ENCODE measurements at places on chromosomes 6 and 20.

DNA sequence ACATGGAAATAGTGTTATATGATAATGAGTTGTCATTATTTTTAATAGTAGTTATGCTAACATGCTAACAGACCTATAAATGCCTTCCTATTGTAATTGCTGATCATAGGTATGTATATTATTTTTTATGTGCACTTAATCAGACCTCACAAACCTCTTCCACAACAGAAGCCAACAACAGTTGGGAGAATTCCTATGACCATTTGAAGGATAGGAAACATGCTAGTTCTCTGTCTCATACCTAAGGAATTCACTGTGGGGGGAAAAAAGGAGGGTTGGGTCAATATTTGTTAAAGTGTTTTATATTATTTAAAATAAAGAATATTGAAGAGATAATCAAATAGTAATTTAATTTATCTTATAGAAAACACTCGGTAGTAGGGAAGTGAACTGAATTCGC, 990.9 kb downstream of the EPHA7 start:
- no peak for DNase-seq

DNA sequence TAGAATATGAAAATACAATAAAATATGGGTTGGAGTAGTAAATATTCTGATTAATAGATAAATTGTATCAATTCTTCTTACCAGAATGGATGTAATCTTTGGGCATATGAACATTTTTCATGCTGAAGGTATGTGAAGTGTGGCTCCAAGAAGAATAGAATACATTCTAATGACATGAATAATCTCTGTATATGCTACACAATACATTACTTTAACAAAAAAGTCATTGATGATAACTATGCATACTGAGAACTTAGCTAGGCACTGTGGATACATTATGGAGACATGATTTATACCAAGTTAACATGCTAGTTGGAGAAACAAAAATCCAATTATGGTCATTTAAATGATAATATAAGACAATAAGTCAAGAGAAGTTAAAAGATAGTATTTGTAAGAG, 62.7 kb upstream of the HDAC2 start:
- DNase-seq = no peak

- DNase-seq = no peak
These were observed 171.7 kb upstream of the PDE10A start for GRCh38 chr6:165834613-165835259.

DNA sequence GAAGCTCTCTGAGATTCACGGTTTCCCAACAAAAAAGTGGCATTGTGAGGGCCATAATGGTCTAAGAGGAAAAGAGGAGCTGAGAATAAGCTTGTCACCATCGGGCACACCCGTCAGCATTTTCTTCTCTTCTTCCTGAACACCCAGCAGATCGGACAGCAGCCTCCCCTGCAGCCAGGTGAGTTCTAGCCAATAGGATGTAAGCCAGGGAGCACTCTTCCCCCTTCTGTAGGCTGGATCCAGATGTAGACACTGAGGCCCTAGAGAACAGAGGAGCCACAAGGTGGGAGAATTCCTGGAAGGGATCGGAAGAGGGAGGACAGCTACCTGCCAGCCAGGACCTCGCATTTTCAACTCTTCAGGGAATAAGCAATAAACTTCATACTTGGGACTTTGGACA, 228.0 kb downstream of the SYNDIG1 start:
- DNase-seq = no peak

DNA sequence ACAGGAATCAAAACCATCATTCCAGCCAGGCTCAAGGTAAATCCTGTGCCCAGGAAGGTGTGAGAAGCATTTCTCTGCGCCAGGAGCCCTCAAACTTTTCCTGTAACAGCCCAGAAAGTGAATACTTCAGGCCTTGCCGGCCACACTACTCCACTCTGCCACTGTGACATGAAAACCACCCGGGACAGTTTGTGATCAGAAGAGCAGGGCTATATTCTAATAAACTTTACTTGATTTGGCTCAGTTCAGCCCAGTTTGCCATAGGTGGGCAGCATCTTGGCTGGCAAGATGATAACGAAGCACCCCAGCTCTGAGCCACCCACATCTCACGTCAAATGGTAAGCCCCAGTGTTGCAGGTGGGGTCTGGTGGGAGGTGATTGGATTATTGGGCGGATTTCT, 249.4 kb downstream of the DLL1 start:
- no peak for DNase-seq

GRCh38 chr6:36622901-36623546, 28.9 kb downstream of the SRSF3 start:
- DNase-seq = no peak

DNA sequence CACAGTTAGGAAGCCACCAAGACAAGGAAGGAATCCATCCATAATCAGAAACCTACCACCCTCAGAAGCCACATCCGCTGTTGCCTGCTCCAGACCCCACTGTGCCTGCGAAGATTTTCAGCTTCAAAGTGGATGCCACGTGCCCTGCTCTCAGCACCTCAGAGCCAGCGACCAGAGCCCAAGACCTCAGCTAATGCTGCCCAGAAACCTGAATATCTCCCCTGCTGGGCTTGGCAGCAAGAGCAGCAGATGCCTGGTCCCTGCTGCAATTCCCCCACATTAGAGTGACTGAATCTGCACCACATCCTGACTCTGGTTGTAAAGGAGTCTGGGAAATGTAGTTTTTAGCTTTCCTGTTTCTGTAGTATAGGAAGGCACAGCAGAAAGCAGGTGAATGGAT, 10.7 kb upstream of the ULBP3 start:
- no peak for DNase-seq

- peak; percentile 7 for DNase-seq
These were observed 219.3 kb downstream of the ARHGAP18 start for GRCh38 chr6:129490521-129491255.

- DNase-seq = no peak
These were observed 105.7 kb upstream of the KCNK16 start for GRCh38 chr6:39428152-39428551.

GRCh38 chr20:33948480-33948879, 45.2 kb upstream of the RALY start:
- DNase-seq = no peak

DNA sequence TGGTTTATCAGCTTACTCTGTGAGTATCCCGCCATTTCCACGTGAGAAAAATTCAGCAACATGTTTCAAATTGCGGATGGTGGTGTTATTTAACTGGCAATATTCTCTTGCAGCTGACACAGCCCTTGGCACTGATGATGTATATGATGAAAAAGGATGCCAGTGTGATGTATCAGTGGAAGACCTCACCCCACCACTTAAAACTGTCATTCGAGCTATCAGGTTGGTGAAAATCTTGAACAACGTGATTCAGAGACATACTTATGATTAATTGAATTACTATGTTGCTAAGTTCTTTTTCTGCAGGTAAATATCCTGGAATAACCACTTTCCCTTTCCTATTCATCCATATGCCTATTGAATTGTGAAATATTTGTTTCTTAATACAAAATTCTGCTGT, 55.7 kb downstream of the KHDC1L start:
- DNase-seq = no peak

- no peak for DNase-seq
These were observed 106.0 kb downstream of the SH3BGRL2 start for GRCh38 chr6:79737172-79737571.

- DNase-seq = no peak
These were observed 239.1 kb upstream of the CEP162 start for GRCh38 chr6:84466511-84466910.

GRCh38 chr6:153047386-153047785, 44.9 kb upstream of the MTRF1L start:
- DNase-seq = no peak

GRCh38 chr20:55004044-55004443, 528.7 kb downstream of the DOK5 start:
- DNase-seq = no peak

DNA sequence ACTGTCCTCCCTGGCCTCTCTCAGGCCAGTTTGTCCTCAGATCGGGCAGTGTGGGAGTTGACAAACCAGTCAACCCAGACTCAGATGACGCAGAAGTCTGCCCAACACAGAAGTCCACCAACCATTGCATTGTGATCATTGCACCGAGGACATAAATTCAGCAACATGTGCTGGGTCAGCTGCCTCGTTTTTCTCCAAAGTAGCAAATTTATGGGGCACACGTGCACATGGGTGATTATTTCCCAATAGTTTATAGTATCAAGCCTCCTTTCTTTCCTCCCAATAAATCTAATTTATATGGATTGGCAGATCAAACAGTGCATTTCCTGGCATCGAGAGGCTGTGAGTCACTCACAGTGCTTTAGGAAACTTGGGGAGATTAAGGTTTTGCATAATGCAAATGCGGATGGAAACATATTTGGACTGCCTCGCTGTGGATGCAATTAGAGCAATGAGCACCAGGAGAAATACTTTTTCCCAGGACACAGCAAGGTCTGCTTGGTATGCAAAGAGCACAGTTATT, 413.7 kb upstream of the SULF2 start:
- no peak for DNase-seq

GRCh38 chr6:85278466-85279035, 171.3 kb upstream of the NT5E start:
- no peak for DNase-seq

GRCh38 chr6:8481727-8482126, 46.4 kb upstream of the SLC35B3 start:
- no peak for DNase-seq

- DNase-seq = no peak
These were observed 6.9 kb downstream of the PTK7 start for GRCh38 chr6:43082806-43083655.

DNA sequence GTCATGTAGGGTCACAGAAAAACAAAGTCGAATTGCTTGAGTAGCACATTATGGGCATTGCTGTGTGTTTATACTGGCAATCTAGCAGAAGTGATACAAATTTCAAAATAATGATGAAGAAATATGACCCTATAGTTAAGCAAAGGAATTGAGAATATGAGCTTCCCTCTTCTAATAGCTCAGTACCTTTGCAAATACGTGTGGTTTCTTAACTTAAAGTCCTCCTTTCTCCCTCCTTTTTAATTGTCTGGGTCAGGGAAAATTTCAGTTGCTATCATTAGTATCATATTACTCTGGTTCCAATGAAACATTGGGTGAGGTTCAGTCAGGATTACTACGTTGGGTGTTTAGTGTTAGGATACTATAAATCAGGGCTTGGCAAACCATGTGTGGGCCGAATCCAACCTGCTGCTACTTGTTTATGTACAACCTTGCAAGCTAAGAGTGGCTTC, 166.8 kb upstream of the CARMIL1 start:
- no peak for DNase-seq

DNA sequence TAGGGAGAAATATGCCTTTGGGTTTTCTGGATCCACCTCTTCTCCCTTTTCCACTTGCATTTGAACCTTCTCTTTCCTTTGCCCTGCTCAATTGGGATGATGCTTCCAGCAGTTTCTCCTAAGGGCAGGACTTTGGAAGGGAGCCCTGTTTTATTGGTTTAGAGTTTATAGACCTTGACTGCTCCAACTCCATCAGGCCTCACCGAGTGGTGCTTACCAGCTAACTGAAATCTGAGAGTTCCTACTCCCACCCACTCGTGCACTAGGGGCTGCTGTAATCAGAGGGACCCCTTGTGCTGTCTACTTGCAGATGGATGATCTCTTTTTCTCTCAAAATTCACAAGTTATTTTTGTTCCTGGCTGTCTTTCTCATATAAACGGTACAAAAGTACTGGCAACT, 121.3 kb upstream of the SLC22A16 start:
- no peak for DNase-seq

DNA sequence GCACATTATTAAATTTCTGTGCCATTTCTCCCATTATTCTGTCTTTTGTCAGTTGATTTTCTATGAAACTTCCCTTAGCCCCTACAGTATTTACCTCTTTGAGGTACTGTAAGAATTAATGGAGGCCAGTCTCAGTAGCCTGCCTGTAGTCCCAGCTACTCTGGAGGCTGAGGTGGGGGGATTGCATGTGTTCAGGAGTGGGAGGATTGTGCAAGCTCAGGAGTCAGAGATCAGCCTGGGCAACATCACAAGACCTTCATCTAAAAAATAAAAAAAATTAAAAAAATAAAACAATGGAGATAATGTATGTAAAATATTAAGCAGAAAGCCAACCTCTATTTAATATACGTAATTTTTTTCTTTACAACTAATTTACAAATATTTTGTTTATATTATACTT, 77.8 kb downstream of the OR2B2 start:
- no peak for DNase-seq

DNA sequence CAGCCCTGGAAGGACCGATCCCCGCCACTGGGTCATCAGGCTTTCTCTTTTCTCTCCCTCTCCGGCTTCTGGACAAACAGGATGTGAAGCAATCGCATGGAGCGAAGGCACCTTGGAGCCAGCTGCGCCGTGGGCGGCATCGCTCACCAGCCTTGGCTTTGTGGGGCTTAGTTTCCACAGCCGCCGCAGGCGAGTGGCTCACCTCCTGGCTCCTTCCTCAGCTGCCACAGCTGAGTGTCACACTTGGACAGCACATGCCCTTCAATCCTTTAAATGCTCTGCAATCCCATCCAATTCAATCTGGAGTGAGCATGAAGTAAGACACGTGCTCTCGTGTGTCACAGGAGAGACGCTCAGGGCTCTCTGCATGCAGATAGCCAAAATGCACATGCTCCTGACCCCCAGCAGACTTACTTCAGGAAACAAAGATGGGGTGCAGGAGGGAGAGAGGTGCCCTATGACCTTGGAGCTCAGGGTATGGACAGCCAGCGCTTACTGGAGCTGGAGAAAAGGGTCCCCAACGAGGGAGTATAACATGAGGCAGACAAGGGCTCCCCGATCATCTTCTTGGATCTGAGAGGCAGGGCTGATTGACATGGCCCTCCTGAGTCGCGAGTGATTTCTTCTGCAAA, 70.9 kb downstream of the BMP7 start:
- DNase-seq = no peak

DNA sequence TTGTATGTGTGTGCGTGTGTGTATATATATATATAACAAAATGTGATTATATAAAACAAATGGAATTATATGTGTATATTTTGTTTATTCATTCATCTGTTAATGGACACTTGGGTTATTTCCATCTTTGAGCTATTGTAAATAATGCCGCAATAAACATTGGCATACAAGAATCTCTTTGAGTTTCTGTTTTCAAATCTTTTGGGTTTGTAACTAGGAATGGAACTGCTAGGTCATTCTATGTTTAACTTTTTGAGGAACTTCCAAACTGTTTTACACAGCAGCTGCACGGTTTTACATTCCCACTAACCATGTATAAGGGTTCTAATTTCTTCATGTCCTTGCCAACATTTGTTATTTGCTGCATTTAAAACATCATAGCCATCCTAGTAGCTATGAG, 39.9 kb upstream of the TGM2 start:
- DNase-seq = no peak

- no peak for DNase-seq
These were observed 213.0 kb upstream of the CITED2 start for GRCh38 chr6:139587469-139587868.

DNA sequence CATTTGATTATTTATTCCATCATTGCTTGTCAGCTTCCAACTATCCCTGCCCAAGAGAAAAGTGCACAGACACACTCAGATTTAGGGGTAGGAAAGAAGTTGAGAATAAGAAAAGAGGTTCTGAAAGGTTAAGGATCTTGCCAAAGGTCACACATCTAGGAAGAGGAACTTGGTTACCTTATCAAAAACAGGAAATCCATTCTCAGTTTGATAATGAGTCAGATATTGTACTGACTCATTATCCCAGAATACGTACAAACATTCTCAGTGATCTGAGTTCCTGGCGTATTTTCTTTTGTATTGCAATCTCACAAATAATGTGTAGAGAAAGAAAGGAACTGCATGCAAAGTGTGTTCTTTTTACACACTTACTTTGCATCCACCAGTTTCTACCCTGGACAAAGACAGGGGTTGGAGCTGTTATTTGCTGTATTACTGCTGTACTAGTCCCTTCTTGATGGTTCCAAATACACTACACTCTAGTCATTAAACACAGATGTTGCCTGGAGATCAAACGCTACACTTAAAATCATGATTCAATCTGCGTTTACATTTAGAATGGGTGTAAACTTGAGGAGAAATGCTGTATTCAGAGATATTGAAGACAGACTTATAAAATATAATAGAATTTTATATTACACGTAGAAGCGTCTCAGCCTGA, 545.7 kb downstream of the PRKN start:
- no peak for DNase-seq
